Cerebellar nuclear complex (tissue), 1 donor: ENCODE measurements at places on chromosomes 16 and 17.

DNA sequence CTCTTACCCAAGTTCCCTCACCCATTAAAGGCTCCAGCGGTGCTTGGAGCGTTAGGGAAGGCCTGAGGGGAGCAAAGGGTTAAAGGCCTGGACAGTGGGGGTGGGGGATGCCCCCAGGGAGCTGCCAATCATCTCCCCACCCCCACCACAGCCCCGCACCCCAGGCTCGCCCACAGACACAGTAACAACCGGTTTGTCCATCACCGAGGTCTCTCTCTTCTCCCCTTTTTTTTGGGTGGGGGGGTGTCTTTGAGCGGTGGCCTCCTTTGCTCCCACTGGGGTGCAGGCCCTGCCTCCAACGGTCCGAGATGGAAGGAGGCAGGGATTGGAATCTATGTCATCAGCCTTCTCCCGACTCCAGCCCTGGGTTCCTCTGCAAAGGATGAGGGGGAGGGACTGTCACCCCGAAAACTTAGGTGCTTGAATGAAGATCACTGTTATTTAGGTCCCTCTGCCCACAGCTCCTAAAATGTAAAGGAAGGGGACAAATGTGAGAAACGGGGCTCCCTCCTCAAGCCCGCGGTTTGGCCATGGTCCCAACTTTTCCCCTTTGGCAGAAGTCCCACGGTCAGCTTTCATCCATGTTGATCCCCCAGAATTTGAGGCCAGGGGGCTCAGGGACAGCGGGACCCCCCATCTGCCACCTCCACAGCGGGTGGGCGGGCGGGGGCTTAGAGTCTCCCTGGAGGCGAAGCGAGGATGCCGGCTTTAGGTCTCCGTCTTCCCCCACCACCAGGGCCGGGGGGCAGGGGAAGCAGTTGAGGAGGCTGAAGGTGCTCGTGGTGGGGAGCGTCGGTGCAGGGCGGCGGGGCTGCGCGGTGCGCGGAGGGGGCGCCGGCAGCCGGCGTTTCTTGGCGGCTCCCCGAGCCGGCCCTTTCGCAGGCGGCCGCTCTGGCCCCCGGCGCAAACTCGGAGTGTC is 1.7 kb downstream of the EPOP start:
- DNase-seq: no peak

GRCh38 chr17:40457369-40457768 is 14.1 kb downstream of the IGFBP4 start:
- no peak for DNase-seq

GRCh38 chr17:46962374-46962790 is 16.7 kb downstream of the RPRML start:
- DNase-seq: no peak

DNA sequence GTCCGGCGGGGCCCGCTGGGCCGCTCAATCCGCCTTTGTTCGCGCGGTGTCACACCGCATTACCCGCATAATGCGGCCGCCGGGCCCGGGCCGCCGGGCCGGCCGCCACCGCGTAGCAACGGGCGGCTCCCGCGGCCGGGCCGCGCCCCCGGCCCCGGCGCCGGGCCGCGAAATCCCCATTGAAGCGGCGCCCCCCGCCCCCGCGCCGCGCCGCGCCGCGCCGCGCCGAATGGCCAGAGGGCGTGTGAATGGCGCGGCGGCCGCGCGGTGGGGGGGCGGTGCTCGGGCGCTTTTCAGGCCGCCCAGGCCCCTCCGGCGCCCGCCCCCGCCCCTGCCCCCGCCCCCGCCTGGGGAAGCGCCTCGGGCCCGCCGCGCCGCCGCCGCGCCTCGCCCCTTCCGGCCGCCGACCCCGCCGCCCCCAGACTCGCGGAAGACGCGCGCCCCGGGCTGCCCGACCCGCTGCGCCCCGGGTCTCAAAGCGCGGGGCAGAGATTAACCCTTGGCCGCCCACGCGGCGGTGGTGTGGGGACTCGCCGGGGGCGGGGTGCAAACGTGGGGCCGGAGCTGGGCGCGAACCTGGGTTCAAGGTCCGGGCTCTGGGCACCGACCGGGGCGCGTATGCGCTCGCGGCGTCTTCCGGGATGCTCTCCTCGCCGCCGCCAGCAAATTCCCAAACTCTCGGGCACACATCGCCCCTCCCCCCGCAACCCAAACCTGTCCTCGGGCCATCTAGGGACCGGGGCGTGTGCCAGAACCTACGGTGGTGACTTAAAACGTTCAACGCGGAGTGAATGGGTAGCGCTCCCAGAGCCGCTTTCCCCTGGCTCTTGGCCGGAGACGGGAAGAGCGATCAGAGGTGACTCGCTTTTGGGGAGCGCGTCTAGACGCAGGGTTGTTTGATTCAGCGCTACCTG is 46.7 kb downstream of the WNT3 start:
- DNase-seq: no peak
